BJ (cell line): ENCODE measurements at places on chromosomes 13 and 19.

- DNase-seq = no peak
These were observed 118.7 kb downstream of the FRY start for GRCh38 chr13:32150239-32150638.

- DNase-seq = no peak
These were observed 76.7 kb upstream of the GPR183 start for GRCh38 chr13:99383946-99384345.

DNA sequence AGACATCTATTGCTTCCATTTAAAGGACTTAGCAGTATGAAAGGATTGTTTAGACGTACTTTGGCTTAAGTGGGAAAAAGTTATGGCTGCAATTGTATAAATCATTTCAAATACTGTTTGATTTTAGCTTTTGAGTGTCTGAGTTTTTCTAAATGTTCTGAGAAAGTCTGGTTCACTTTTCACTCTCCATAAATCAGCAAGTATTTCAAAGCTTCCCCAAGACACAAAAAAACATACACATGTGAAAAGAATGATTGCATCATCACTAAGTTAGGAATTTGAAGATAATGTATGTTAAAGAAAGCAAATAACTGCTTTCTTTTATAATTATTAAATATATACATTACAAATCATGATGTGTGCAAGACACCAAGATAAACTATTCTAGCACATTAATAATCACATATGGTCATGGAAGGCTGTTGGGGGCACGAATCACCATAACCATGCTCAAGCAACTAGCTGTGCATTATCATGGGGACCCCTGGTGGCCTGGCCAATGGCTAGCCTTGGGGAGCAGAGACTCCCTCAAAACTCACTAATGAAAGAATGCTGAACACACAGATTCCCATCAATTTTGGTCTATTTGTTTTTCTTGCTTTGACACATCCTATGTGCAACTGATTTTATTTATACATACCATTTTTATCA, 111.1 kb downstream of the MIPEP start:
- no peak for DNase-seq

DNA sequence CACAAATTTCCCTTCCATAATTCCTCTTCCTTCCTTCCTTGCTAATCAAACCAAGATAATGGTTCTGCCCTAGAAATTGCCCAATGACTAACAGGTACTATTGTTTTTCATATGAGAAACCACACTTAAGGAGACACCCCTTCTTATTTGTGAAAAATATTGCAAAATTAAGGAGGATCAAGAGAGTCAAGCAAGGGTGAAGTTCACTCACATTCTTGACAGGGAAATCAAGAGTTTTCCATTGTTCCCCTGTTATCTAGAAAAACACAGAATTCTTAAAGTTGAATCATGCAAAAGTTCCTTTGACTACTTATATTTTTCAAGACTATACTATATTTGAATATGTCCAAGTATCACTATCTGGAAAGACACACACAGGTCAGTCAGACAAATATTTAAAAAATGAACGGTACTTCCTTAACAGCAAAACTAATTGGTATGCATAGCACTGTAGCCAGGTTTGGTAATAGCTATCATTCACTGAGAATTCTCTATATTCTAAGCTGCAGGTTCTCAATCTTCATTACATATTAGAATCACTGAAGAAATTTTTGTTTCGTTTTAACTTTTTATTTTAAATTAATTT, 897.2 kb downstream of the DIAPH3 start:
- DNase-seq = no peak

DNA sequence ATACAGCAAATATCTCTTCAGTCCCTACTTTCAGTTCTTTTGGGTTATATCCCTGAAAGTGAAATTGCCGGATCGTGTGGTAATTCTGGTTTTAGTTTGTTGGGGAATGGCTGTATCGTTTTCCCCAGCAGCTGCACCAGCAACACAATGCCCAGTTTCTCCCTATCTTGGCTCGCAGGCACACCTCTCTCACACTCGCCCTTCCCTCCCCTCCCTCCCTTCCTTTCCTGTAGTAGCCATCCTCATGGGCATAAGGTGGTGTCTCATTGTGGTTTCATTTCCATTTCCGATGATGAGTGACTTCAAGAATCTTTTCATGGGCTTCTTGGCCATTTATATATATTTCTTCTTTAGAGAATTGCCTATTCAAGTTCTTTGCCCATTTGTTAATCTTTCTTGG, 8.6 kb upstream of the GPR18 start:
- no peak for DNase-seq

GRCh38 chr13:106407338-106407737, 128.1 kb downstream of the EFNB2 start:
- DNase-seq = no peak
